Esophagus squamous epithelium (tissue), 5 donors: ENCODE measurements at places on chromosomes 1 and 21.

- no peak for DNase-seq
Measured at GRCh38 chr1:111769517-111770146, 13.9 kb downstream of the DDX20 start.

DNA sequence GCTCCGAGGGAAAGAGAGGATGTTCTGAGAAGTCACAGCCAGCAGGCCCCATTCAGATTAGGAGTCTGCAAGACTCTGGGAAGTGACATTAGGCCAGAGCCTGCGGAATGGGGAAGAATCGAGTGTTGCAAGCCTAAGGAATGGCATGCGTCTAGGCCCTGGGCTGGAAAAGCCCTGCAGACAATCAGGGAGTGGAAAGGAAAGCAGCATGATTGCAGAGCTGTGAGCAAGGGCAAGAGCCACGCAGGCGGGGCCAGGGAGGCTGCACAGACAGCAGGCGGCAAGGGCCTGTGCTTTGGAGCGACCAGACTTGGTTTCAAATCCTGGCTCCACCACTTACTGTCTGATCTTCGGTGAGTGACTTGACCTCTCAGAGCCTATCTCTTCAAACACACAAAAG lies 118.2 kb downstream of the RRAGC start:
- DNase-seq, result no peak

- no peak for DNase-seq
Measured at GRCh38 chr1:90614872-90615271, 102.2 kb downstream of the BARHL2 start.

- no peak for DNase-seq
Measured at GRCh38 chr1:22398656-22399420, 52.8 kb upstream of the ZBTB40 start.

- DNase-seq, result no peak
Measured at GRCh38 chr1:206094024-206094423, 23.2 kb downstream of the AVPR1B start.

- peak; percentile 3 for DNase-seq
Measured at GRCh38 chr1:158248118-158248517, 6.1 kb upstream of the CD1A start.

DNA sequence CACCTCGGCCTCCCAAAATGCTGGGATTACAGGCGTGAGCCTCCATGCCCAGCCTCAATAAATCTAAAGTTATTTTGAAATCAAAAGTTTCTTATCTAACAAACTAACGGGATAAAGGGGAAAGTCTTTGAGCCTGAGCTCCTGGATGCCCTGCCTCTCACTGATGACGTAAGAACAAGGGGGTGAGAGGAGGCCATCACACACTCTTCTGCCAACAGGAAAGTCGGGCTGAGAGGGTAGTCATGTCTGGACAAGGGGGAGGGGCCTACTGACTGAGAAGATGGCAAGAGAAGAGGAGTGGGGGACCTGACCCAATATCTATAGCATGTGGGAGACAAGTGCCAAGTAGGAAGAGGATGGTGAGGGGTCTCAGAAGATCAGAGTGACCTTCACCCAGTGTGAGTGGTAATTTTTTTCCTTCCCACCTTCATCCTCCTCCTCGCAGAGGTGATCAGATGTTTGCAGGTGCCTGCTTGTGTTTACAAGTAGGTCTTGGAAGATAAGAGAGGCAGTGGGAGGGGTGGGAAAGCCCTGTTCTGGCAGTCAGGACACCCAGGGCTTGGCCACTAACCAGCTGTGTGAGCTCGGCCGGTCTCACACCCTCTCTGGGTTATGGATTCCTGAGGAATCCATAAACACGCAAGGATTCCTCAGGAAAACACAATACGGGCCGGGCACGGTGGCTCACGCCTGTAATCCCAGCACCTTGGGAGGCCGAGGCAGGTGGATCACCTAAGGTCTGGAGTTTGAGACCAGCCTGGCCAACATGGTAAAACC lies 9.6 kb downstream of the UQCRHL start:
- DNase-seq, result no peak

DNA sequence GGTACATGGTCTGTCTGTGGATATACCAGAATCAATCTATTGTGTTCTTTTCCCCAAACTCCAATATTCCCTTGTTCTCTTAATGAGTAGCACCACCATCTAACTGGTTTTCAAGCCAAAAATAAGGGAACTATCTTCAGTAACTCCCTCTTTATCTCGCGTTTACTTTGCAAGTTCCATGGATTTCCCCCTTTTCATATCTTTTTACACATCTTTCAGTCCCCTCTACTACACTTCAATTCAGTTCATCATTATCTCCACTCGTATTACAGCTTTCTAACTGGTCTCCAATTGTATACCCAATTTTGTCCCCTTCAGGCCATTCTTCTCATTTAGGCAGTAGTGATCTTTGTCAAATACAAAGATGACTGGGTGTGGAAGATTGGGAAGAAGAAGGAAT lies 4.1 kb upstream of the TMCO1 start:
- no peak for DNase-seq

DNA sequence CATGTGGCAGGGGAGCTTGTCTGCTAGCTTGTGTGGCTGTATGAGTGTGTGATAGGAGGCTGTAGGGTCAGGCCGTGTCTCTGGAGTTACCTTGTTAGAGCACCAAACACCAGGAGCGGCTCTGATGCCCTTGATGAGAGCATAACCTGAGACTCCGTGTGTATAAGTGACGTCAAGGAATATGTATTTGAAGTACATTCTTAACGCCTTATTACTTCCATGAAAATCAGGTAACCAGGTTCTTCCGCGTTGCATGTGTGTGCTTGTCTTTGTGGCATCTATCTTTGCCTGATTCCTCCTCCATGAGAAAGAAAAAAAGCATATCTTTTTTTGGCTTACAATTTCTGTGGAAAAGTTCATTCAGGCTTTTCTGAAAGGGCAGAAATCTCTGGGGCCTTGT lies 4.6 kb downstream of the OLFML3 start:
- DNase-seq, result no peak

DNA sequence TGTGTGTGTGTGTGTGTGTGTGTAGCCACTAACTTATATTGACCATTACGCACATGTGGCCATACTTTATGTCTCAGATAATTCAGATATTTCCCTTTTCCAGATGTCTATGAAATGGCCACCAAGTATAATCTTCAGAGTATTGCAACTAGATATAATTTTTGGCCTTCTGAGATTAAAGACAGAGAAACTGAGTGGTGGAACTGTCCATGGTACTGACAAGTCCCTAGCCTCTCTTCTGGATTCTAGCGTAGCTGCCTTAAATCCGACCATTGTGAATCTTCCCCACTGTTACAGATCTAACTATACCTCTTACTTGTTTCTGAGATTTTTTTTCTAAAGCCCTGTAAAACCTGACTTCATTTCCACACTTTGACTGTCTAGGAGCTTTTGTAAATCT lies 100.0 kb upstream of the SERTAD4 start:
- no peak for DNase-seq

GRCh38 chr1:16184557-16185303 lies 27.7 kb downstream of the ARHGEF19 start:
- no peak for DNase-seq

- DNase-seq, result no peak
Measured at GRCh38 chr1:91555821-91556531, 55.3 kb downstream of the CDC7 start.

- DNase-seq, result no peak
Measured at GRCh38 chr1:156468693-156469345, 31.8 kb downstream of the MEF2D start.

GRCh38 chr1:23436520-23437354 lies 12.2 kb upstream of the TCEA3 start:
- DNase-seq, result no peak

DNA sequence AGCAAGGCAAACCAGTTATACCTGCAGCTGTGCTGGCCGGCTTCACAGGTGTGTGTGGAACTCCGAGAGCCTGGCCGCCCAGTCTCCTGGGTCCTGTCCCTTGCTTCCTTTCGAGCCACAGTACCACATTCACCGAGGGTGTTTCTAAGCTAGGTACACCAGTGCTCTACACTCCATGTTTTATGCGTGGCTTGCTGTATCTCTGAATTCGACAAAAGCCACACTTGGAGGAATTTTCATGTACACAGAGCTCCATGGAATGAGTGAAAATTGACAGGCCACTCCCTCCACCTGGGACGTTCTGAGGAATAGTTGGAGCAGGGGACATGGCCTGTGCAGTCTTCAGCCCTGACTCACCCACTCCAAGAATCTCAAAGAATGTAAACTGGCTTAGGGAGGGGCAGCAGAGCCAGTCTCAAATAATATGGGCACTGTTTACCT lies 14.0 kb downstream of the ETS2 start:
- DNase-seq, result no peak

GRCh38 chr1:8477983-8478362 lies 160.1 kb downstream of the SLC45A1 start:
- DNase-seq, result no peak

- DNase-seq, result no peak
Measured at GRCh38 chr1:38561725-38562124, 297.8 kb downstream of the RRAGC start.

DNA sequence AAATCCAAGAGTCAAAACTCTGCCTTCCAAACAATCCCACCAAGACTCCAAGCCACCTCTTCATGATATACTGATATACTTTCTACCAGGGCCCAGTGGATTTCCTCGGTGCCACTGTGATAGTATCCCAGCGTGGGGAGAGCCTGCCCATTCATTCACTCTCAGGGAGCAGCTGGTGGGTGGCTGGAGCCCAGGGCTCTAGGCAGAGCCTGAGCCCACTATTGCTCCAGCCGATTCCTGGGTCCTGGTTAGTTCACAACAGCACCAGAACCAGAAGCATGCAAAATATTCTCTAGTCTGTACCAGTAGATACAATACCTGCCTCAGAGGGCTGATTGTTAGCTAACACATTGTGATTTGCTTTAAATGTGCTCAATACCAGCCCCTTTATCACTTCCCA lies 831 bp downstream of the CSRP1 start:
- DNase-seq, result no peak

DNA sequence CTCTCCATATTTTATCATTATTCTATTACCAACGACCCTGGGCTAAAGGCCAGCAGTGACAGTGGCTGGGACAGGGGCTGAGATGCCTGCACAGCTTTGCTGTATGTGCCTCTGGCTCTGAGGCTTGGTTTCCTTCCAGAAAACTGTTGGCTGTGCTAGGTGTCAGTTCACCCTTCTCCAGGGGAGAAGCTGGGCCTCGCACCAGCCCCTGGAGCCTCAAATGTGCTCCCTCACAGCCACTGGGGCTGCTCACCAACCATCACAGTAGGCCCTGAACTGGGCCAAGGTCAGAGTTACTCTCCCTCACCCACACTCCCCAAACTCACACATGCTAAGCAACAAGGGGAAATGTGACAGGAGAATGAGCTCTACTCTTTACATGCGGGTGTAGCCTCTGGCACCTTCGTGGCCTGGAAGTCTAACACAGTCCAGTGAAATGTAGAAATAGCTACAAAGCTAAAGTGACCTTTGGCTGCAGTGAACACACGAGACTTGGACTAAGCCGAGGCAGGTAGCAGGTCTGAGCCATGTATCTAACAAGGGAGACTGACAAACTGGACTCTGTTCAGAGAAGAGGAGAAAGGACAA lies 4.7 kb upstream of the CD160 start:
- DNase-seq, result no peak

DNA sequence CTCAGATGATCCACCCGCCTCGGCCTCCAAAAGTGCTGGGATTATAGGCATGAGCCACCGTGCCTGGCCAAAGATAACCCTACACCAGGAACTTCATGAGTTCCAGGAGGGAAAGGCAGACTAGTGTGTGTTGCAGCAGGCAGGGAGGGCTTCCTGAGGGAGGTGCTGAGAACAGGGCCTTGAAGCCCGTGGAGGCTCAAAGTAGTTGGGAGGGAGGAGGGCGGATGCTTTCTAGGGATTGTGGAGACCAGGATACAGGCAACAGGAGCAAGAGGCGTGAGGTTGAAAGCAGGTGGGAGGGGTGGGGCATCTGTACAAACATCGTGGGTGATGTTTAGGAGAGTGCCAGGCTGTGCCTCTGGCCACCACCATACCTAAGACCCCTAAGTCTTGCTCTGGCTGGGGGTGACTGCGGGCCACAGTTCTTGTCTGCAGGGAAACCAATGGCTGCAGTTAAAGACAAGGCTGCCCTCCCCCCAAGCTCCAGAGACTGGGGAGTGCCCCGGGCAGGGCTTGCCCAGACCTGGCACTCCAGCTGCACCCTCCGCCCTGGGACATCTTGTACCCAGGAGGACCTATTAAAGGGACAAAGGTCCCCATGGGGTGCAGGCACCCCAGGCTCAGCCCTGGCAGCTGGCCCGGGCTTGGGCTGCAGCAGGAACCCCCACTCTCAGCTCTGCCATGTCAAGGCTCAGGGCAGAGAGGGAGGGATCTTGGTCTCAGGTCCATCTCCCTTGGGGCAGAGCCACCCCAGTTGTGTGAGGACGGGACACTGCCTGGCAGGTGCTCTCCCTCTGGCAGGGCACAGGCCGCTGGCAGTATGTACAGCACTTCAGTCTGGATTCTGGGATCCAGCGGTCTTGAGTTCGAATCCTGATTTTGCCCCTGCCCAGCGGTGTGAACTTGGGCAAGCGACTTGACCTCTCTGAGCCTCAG lies 22.1 kb upstream of the CASZ1 start:
- no peak for DNase-seq

- DNase-seq, result no peak
Measured at GRCh38 chr1:159211331-159212136, 6.9 kb downstream of the ACKR1 start.

DNA sequence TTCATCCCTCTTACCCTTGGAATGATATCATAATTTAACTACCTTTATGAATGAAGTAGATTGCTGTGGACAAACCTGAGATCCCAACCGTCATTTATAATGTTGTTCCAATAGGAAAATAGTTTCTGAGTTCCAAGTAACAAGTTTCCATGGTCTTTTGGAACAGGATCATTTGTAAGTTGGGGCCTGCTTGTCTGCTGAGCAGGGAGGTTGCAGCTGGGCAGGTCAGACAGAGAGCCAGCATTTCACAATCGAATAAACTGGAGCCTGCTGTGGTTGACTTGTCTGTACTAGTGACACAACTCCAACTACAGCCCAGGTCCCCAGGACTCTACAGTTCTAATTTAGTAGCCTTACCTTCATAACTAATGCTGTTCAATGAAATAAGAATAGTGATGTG lies 18.6 kb upstream of the RALGPS2 start:
- no peak for DNase-seq

- no peak for DNase-seq
Measured at GRCh38 chr1:60705026-60705425, 377.3 kb upstream of the NFIA start.

- no peak for DNase-seq
Measured at GRCh38 chr21:40386294-40386911, 460.6 kb downstream of the DSCAM start.

GRCh38 chr1:31445951-31446350 lies 32.9 kb downstream of the SERINC2 start:
- no peak for DNase-seq
